T47D (cell line): ENCODE measurements at places on chromosomes 11 and 22.

GRCh38 chr22:45502215-45503049 lies at the start of gene FBLN1:
Gene FBLN1, plus strand, starts transcription at chr22:45502883. Its CDS starts 103 bp downstream, at chr22:45502986.
- DNase-seq, result no peak

DNA sequence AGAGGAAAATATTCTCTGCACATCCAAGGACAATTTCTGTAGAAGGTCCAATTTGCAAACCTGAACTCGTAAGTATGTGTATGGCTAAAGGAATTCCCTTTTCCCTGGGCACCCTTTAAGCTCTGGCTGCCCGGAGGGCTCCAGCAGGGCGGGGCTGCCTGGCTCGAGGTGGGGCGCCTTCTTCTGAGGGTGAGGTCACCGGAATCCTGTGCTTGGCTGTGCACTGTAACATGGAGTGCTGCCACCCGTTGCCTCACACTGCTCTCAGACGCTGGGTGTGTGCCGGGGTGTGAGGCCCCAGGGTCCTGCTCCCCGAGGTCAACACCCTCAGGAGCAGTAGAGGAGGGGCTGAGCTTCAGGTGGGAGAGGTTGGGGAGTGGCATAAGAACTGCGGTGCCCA lies 61.5 kb downstream of the SYN3 start:
- no peak for DNase-seq

DNA sequence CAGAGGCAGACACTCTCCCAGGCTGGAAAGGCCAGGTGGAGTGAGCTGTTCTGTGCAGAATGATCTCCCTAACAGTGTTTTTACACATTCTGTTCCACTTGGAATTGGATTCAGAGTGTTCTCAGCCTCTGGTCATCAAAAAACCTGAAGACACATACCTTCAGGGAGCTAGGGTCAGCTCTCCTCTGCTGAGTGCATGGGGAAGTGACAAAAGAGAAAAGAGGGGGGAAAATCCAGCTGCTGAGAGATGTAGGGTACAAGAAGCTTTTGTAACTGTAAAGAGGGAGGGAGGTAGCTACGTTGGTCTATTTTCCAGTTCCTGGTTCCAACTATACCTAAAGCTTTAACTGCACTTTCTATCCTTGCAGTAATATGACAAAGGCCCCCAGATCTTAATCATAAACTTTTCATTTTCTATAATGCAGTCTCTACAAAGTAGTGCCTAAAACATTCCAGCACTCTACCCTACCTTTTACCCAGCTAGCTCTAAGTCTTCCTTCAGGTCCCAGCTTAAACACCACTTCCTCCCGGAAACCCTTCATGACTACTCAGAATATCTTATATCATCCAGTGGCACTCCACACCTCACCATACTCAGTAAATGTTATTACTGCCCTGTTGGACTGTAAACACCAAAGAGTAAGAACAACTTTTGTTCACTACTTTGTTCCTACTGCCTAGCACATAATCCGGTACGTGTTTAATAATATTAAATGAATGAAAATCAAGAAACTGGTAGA lies 9.2 kb downstream of the MAPK1 start:
- no peak for DNase-seq

GRCh38 chr11:122173587-122173986 lies 57.6 kb upstream of the BLID start:
- DNase-seq, result no peak

- DNase-seq, result no peak
Observed at GRCh38 chr11:71204294-71204693, 48.1 kb downstream of the SHANK2 start.

DNA sequence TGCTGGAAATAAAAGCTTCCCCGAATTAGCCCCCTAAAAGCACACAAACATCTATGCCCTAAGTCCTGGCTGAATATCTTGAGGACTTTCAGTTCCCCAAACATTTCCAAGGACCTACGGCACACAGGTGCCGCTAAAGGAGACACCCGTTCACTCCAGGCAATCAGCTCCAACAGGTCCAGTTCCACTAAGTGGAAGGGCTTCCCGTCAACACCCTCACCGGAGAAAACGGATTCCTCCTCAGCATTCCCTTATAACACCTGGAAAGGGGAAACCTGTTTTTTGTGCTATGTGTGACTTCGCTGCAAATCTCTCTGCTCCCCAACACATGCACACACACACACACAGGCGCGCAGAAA lies 3.9 kb downstream of the TENM4 start:
- no peak for DNase-seq

DNA sequence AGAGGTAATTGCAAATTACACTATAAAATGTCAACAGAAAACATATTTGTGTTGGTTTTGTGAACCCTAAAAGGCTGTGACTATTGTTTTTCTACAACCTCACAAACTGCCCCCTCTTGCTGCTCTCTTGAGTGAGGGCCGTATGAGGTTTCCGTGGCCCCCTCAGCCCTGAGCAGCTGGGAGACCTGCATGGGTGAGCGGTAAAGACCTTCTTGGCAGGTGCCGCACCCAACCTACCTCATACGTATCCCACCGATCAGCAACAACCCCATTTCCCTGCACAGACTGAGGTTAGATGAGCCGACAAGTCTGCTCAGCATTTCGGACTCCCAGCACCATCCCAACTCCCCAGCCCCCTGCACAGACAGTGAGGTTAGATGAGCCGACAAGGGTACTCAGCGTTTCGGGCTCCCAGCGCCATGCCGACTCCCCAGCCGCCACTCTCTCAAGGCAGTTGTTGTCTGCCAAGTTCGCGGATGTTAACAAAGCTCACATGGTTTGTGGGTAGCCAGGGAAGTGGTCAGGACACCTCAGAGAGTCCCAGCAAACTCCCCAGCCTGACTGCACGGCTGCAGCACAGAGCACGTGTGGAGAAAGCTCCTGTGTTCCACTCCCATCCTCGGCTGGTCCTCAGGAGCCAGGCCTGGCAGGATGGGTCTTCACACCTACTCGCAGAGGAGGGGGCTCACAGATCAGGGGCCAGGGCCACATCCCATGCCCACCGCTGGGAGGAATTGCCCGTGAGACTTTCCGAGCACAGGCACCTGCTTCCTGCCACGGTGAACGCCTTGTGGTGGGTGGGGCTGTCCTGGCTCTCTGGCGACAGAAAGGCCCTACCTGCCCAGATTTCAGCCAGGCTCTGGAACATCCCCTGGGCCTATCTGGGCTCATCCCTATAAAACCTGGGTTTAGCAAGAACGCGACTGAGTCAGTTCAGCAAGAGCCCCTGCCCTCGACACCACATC lies 502.9 kb downstream of the BRD1 start:
- DNase-seq, result no peak

DNA sequence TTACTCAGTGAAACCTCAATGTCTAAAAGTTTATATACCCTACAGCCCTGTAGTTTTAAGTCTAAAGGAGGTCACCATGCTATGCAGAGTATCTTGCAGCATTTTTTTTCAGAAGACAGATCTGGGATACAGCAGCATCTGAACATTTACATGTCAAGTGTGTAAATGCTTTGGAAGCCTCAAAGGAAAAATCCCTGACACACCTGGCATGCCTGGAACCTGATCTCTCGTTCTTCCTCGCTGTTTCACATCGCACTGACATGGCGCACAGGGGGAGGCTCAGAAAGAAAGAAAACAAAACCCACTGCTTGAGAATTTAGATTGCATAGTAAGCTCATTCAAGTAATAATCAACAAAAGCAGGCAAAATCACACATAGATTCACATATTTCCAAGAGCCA lies 31.0 kb downstream of the PAX6 start:
- no peak for DNase-seq

DNA sequence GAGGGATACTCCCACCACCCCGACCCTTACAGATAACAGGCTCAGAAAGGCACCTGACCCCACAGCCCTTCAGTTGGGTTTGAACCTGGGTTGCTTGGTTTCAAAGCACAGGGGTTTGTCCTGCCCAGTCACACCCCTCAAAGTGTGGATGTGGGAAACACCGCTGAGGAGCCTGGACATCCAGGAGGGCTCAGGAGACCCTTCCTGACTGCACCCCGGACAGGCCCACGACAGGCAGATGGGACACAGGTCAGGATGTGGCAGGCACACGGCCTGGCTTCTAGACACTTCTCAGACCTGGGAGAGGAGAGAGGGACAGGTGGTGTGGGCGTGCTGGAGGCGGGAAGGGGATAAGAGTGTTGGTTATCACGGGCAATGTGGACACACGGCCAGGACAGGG lies 932.3 kb downstream of the BRD1 start:
- DNase-seq, result no peak

DNA sequence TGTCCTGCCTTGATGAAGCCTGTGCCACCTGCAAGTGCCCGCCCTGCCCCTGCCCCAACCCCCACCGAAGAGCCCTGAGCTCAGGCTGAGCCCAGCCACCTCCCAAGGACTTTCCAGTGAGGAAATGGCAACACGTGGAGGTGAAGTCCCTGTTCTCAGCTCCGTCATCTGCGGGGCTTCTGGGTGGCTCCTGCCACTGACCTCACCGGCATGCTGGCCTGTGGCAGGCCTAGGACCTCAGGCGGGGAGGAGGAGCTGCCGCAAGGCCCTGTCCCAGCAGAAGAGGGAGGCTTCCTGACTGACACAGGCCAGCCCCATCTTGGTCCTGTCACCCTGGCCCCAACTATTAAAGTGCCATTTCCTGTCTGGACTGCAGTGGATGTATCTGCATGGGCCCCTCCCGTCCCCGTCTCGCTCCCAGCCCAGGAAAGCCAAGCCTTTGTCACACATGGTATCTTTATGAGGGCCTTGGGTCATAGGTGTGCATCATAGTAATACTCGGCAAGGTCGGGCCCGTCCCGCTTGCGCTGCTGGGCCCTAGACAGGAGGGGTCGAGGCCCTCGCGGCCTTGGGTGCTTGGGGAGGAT lies 882 bp downstream of the FREY1 start:
- DNase-seq, result no peak

DNA sequence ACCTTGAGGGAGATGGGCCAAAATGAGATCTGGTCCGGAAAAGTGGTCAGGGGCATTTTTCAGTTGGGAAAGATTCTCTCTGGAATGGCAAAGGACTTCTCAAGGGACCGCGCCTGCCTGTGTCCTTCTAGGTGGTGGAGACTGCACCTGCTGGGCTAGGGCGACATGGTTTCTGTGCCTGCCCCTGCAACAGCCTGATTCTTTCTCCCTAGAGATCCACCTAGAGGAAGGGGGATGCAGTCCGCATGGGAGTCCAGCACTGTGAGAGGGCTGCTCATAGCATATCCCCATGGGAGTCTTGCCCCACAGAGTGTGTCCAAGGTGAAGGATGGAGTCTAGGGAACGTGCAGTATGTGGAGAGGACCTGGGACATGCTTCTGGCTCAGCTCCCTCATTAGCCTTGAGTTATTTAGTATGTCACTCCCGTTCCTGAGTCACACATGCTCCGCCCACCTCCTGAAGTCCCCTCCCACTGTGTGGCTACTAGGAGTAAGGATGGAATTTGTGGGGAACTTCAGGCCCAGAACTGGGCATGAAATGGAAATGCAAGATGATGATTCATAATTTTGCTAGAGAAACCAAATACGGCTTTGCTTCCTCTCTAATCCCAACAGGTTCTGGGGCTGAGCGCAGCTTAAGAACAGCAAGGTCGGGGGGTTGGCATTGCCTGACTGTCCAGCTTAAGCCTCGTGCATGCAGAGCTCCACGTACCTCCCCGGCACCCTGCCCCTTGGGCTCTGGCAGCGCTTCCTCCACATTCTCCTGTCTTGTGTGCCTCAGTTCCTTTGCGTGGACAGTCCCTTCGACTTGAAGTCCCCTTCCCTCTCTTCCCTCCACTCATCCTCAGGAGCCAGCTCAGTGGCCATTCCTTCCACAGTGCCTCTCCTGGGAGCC lies 35.0 kb downstream of the GRIK4 start:
- no peak for DNase-seq

DNA sequence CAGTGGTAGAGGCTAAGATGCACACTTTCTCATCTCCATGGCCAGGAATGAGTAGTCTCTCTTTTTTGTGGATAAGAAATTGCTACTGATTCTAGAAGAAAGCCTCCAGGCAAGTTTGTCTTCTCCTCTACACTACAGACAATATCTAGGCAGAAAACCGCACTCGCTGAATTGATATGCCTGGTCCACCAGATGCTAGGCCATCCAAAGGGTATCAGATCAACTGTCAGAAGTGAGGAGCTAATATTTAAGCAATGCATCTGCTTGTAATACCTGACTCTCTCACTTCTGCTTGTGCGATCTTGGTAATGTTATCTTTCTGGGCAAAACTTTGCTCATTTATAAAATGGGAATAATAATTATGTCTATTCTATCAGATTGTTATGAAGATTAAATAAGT lies 45.0 kb downstream of the CASP12 start:
- no peak for DNase-seq

DNA sequence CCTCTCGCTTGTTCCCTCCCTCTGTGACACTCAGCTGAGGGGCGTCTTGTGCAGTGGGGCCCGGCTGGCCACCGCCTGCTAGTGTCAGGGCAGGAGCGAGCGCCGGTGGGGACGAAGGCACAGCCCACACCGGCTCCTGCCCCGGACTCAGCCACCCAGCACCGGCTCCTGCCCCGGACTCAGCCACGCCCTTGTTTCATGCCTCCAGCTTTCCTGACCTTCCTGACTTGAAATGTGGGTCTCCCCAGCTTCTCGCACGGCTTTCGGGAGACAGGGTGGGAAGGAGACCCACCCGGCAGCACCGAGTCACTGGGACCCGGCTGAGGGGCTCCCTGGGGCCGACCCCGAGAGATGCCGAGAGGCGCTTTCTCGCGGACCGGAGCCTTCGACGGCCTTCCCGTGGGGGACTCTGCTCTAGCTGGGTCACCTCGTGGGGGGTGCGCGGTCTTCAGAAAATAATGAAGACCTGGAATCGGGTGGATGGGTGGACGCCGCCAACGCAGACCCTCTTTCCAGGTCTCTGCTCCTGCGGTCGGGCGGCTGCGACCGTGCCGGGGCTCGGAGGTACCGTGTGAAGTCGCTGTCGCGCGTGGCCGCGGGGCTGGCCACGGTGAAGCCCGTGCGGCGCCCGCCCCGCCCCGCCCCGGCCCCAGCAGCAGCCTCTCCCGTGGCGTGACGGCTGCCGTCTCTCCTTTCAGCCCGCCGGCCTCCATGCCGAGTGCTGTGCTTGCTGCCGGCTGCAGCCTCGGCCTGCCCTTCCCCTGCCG lies 10.2 kb downstream of the GLB1L2 start:
- no peak for DNase-seq

- DNase-seq, result no peak
Observed at GRCh38 chr11:75087319-75088305, 9.1 kb downstream of the OR2AT4 start.

DNA sequence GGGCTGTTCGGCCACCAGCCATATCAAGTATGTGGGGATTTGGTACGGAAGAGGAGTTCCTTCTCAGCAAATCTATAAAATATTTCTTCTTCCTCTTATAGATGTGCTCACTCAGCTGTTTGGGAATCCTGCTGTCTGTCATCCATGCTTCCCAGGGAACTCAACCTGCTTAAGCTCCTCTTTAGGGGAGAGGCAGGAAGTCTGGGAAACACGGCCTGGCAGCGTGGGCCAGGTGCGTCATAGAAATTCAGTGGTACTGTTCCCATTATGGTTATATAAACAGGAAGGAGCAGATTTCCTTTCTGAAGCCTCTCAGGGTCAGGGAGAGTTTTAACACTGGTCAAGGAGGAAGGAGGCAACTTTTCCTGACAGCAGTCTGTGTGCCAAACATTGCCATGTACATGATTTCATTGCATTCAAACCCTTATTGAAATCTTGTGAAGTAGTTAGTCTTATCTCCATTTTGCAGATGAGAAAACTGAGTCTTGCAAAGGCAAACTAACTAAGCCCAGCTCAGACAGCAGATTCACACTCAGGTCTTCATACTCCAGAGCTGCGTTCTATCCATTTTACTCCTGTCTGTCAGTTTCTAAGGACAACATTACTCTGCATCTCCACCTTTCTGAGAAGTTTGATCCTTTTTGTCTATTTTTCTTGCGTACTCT lies 35.4 kb upstream of the AMOTL1 start:
- DNase-seq, result no peak
